Nephron progenitor cell (in vitro differentiated cells): ENCODE measurements at places on chromosomes 7 and 10.
A peak's percentile ranks its signal among the peaks of the same experiment; 100 is the strongest.

DNA sequence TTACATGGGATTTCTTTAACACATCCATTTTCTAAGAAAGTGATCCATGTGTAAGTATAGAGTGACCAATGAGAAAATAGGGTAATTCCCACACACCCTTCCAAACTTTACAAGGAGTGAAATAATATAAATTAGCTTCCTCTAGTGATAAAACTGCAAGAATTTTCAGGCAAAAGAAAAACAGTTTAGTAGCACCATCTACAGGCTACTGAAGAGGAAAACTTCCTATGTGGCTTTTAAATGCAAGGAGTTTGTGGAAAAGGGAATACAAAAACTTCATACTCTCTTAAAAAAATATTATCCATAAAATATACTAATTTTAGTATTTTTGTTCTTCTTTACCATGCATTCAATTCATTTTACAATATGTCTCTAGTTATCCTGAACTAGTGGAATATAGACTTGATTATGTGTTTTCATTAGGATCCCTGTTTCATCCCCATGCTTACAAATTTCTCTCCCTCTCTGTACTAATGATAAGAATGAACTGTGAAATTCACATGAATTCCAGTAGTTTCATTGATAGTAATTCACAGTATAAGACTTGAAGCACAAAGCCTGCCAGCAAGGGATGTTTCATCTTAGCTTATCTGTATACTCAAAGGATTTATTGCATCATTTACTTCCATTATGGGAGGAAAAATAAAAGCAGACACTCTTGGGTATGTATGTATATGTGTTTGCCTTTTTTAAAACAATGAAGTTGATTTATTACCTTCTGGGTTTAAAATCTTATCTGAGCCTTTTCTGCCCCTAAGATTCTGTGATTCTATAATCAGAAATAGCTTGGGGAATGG, 442.9 kb downstream of the AUTS2 start:
- DNase-seq, result no peak

DNA sequence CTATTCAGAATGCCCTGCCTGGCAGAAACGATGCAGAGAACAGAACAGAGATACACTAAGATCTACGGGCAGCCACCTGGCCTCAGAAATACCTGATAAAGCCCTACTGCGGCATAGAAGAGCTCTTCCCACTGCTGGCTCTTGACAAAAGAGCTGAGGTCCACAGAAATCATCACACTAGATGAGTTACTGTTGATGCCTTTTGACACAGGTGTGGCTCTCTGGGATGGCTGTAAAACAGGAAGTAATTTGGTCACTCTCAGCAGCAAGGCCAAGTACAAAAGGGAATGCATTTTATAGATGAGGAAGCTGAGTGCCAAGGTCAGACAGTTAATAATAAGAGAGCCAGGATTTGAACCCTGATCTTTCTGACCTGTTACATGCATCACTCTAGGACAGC, 35.0 kb upstream of the ACSL5 start:
- no peak for DNase-seq

GRCh38 chr7:41046221-41046761, 656.6 kb downstream of the INHBA start:
- no peak for DNase-seq

DNA sequence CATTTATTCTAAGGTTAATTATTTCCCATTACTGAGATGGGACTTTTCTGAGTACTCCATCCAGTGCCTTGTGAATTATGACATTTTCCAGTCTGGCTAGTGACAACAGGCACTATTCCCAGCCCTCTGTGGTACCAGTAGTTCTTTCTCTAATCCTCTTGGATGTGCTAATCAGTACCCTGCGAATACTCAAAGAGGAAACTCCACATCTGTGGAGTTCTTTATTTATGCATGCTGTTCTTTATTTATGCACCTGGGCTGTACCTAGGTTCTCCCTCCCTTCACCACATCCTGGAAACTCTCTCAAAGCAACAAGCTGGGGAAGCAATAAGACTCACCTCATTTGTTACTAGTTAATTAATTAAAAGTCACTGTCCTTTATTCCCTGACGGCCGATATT, 83.5 kb downstream of the TSPAN12 start:
- DNase-seq, result no peak

- DNase-seq, result no peak
Measured at GRCh38 chr10:121069061-121069850, 218.1 kb downstream of the WDR11 start.

GRCh38 chr10:92822964-92823363, 25.4 kb upstream of the EXOC6 start:
- no peak for DNase-seq

DNA sequence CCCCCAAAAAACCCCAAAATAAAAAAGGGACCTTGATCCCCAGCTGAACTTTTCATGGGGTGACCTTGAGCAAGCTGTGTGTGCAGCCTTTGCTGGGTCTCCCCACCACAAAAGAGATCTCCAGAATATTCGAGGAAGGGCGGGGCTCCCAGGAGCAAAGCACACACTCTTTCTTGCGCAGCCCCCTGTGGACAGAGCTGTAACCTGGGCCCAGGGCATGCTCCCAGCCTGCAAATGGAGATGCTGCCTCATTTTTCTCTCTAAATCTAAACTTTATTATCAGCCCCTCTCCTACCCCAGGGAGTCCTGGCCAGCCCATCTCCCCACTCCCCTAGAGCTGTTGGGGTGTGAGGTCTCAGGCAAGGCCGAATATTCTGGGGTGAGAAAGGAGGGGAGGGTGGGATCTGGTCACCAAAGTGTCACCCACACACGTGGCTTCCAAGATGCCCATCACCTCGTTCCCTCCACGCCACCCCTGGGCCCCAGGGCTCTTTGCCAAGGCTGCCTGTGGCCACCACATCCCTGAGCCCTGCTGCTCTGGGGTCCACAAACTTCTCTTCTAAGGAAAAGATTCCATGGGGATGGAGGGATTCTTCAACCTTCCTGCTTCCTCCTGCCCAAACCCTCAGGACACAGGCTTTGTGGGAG, 1.7 kb upstream of the CALML3 start:
- DNase-seq, result no peak

GRCh38 chr10:128780156-128780761, 654.0 kb upstream of the MKI67 start:
- DNase-seq, result no peak

DNA sequence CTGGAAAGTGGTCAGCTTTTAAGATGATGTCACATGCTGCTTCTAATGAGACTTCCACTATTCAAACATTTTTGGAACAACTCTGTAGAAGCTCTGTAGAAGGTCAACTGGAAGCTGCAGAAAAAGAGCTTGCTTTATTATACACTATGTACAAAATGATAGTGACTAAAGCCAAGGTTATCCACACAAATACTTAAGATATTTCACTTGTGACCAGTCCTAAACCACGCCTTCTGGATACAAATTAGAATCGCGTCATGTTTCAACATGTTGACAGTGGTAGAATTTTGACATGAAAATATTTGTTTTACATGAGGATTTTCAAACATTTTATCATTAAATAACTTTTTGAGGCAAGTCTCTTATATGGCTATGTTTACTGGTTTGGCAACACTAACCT, 499.6 kb upstream of the PHF14 start:
- DNase-seq, result no peak

- DNase-seq, result no peak
Measured at GRCh38 chr7:37570145-37570544, 113.4 kb upstream of the GPR141 start.

DNA sequence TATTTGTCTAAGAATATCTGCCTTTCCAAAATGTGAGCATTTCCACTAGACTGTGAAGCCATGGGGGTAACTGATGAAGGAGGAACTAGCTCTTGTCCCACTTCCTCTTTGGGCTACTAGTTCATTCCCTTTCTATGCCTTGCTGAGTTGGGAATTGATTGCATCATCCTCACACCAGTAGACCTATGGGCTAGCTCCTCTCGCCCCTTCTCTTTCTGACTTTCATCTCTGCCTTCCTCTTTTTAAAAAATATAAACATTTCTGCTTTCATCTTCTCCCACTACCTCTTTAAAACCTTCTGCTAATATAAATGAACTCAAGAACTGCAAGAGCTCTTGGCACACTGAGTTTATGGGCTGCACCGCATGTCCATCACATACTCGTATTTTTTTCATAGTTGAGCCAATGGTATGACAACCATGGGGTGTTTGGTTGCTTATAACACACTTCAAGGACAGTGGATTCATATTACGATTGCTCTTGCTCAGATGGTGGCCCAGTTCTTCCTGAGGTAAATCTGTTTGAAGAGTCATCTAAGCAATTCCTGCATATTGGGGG, 182.0 kb downstream of the REEP3 start:
- no peak for DNase-seq

GRCh38 chr7:34672430-34672829, 14.4 kb downstream of the NPSR1 start:
- DNase-seq, result no peak

DNA sequence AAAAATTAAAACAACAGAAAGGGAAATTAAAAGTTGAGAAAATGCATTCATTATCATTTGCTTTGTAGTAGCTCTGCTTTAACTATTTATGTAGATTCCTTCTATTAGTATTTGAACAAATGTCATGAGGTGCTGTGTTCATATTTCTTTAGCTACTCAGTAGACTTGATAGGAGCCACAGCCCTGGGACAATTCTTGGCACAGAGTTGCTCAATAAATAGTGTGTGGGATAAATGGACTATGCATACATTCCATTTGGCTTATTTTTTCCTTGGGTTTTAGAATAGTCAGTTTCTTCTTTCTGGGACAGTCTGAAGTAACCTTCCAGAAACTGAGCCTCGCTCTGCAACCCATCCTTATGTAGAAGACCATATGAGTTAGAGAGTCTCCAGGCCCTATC, 13.4 kb downstream of the RPP30 start:
- DNase-seq, result no peak

GRCh38 chr7:146528581-146528980, 412.0 kb downstream of the CNTNAP2 start:
- no peak for DNase-seq

- DNase-seq, result no peak
Measured at GRCh38 chr7:93538061-93538460, 36.5 kb downstream of the CALCR start.

DNA sequence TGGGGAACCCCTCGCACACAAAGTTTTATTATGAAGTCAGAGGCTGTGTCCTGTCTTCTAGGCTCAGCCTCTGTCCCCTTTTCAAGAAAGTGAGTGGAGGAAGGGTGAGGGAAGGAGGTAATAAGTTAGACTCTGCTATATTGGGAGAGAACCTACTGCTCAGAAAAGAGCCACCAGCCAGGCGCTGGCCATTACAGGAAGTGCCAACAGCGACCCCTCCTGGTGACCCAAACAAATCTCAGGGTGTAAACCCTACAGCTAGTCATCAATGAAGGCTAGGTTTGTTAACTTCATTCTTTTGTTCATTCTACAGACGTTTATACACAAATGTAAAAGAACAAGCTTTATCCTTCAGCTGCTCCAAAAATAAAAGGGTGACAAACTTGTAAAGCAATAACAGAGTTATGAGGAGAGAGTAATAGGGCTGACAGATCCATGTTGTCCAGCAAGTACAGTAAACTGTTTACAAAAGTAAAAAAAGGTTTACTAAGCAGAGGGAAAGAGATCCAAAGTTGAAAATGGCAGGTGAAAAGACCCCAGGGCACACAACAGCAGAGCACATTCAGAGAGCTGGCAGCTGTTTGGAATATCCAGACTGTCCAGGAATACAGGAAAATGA, 82.7 kb downstream of the FAM204A start:
- DNase-seq, result peak; percentile 85

- DNase-seq, result no peak
Measured at GRCh38 chr10:14433147-14433546, 102.4 kb upstream of the FRMD4A start.

GRCh38 chr7:28442540-28443420, 30.5 kb downstream of the CREB5 start:
- DNase-seq, result no peak

DNA sequence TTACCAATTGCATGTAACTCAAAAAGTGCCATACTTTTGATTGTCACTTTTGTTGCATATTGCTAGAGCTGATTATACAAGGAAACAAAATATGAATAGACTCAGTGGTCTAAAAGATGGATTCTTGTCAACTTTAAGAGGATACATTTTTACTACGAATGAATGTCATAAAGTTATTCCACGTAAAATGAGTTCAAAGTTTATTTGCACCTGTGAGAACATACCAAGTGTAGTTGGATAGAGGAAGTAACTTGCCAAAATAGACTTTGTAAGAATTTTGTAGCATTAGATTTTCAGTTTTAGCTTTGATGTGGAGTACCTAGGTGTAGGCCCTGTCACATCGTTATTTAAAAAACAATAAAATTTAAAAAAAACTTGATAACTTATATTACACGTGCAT, 106.2 kb downstream of the PHF14 start:
- no peak for DNase-seq

DNA sequence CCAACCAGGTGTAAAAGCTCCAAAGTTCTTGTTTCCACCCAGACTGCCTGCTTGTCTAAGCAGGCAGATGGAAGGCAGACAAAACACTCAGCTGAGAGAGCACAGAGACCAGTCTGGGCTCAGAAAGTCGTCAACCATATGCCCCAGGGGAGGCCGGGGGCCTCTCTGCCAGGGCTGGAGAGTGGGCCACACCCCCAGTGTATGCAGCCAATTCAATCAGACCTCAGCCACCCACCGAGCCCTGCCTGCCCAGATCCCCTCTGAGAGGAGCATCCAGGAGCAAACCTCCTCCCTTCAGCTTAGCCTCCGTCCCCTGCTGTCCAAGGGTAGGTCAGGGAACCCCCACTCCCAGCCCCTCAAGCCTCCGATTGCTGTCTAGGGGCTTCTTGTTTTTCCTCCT, 196.3 kb downstream of the LSM5 start:
- no peak for DNase-seq

- no peak for DNase-seq
Measured at GRCh38 chr10:78931321-78932053, 137.3 kb upstream of the ZMIZ1 start.

DNA sequence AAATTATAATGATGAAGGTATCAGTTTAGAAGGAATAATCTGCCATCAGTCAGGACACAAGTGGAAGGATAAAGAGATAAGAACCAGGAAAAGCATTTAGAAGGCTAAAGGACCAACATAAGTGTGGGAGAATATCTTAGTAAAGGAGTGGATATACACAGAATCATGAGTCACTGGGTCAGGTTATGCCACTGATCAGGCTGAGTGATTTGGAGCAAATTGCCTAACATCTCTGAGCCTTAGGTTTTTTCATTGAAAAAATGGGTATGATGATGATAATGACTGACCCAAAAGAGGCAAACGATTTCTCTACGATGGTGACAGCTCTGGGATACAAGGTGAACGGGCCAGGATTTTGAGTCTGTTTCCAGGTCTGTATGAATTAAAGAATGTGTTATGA, 2.8 kb upstream of the CUL1 start:
- DNase-seq, result no peak

GRCh38 chr10:97097084-97097433, 88.7 kb downstream of the SLIT1 start:
- peak; percentile 39 for DNase-seq

- no peak for DNase-seq
Measured at GRCh38 chr10:85213493-85213892, 885.1 kb downstream of the CCSER2 start.

GRCh38 chr10:102375867-102376266, 19.6 kb upstream of the NFKB2 start:
- no peak for DNase-seq

- DNase-seq, result no peak
Measured at GRCh38 chr10:101176577-101176976, 45.5 kb downstream of the TLX1 start.
